Activated naive CD4-positive, alpha-beta T cell treated with anti-CD3 and anti-CD28 coated beads, Interleukin-2, amount 10 ng/mL, durations not matched to agents 7 days and 5 days (primary cell): ENCODE measurements at places on chromosomes 16 and 17.

DNA sequence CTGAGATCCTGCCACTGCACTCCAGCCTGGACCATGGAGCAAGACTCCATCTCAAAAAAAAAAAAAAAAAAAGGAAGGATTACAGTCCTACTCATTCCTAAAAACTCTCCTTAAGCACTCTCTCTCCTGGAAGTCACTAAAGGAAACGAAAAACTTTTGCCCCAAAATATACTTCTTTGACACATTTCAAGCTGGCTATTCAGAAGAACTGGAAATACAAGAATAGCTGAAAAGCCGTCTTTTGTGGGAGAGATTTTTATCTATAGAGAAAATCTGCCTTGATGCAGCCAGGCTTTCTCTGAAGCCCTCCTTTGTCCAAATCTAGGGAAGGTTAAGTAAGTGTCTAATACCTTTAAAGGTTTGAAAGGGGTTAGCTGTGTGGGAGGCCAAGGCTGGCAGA, 16.9 kb upstream of the MARVELD3 start:
- no peak for DNase-seq

- no peak for DNase-seq
These were observed 4.6 kb downstream of the KIFC3 start for GRCh38 chr16:57797526-57798266.

- no peak for DNase-seq
These were observed 99.9 kb downstream of the ASIC2 start for GRCh38 chr17:33192951-33193911.

GRCh38 chr17:21379080-21379711, 3.0 kb downstream of the KCNJ12 start:
- no peak for DNase-seq

GRCh38 chr16:9971907-9972306, 210.3 kb downstream of the GRIN2A start:
- no peak for DNase-seq

- no peak for DNase-seq
These were observed 24.1 kb downstream of the HMOX2 start for GRCh38 chr16:4500272-4500671.

- no peak for DNase-seq
These were observed 522.9 kb downstream of the HS3ST4 start for GRCh38 chr16:26214581-26215174.

DNA sequence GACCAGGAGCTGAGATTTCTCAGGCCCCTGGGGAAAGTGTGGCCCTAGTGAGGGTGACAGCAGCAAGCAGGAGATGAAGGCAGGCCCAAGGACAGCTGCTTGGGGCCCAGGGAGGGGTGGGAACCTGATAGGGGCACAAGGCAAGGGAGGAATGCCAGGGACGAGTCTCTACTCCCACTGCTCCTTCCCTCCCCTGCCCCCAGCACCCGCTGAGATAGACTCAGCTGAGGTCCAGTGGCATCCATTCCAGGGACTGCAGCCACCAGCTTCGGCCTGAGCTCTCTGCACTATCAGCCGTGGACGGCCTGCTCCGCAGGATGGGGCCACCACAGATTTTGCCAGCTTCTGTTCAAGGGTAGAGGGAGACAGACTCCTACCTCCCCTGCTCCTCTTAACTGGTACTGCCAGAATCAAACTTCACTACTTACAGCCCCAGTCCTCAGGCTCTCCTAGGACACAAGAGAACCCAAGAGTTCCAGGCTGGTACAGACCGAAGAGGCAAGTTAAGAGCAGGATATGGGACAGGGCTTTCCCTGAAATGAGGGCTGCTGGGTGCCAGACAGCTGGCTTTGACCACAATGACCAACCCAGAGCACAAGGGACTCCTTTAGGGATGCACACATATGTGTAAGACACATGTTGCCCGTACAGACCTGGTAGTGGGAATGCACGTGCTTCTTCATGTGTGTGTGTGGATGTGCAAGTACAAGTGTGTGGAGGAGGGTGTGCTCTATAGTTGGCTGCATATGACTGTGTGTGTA, 5.5 kb downstream of the CACNB1 start:
- no peak for DNase-seq

GRCh38 chr17:74186498-74186897, 17.0 kb upstream of the RPL38 start:
- no peak for DNase-seq

DNA sequence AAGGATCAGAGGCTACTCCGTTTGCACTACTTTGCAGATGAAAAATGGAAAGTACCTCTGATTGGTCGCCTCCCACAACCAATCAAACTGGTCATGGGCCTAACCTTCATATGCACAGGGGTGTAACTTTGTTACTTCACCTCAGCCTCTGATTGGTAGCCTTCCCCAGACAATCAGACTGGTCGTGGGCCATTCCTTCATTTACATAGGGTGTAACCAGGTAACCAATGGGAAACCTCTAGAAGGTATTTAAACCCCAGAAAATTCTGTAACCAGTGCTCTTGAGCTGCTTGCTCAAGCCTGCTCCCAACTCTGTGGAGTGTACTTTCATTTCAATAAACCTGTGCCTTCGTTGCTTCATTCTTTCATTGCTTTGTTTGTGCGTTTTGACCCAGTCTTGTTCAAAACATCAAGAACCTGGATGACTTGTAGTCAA, 39.2 kb upstream of the USP22 start:
- DNase-seq = no peak

- no peak for DNase-seq
These were observed 19.3 kb downstream of the SHMT1 start for GRCh38 chr17:18344021-18344420.

DNA sequence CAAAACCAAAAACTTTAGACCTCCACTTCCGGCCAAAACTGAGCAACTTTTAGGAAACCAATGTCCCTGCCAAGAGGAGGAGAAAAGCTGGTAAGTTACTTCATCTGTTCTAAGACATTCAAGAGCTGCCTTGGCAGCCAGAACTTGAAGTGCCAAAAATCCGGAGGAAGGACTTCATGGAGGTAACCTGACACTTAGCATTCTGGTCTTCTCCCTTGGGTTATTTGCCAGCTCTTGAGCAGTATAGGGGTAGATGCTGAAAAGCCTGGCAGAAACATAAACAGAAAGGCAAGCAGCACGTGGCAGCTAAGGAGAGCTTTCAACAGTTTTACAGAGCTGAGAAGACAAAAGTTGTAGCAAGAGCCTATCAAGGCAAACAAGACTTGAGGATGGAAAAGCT, 53.2 kb downstream of the CDYL2 start:
- DNase-seq = no peak

GRCh38 chr17:56639517-56639916, 46.0 kb downstream of the NOG start:
- no peak for DNase-seq

GRCh38 chr17:56960596-56961538, at the start of gene COIL:
TSS of gene COIL (minus strand) at chr17:56961050. CDS start at chr17:56961019, 31 bp downstream.
- peak; percentile 96 for DNase-seq

DNA sequence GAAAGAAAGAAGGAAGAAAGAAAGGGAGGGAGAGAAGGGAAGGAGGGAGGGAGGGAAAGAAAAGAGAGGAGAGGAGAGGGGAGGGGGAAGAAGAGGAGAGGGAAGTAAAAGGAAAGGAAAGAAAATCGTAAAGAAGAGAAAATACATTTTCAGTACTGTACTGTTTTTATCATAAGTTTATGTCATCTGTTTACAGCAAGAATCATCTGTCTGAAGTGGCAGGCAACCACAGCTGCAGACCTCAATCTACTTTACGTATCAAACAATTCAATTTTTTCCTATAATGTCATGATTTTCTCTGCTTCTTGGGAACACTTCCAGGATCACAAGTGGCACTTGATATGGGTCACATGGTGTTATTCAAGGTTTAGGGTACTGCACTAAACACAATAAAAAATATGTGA, 58.3 kb downstream of the USP32 start:
- DNase-seq = no peak

DNA sequence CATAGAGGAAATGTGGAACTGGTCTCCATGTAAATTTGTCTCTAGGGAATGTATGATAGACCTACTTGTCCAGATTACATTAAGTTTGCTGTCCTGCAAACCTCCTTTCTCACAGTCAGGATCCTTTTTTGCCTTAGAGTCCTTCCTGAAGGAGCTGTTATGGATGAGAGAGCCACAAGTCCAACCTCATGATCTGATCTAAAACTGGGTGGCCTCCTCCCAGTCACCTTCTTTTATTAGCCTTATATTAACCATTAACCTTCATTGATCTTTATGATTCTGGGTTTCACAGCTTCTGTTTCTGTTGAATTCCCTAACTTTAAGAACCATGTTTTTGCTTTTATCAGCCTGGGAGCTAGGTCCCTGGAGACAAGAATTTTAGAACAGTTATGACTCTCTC, 64.1 kb downstream of the NEUROD2 start:
- DNase-seq = no peak

GRCh38 chr17:81666092-81666341, 388 bp downstream of the OXLD1 start:
- no peak for DNase-seq

DNA sequence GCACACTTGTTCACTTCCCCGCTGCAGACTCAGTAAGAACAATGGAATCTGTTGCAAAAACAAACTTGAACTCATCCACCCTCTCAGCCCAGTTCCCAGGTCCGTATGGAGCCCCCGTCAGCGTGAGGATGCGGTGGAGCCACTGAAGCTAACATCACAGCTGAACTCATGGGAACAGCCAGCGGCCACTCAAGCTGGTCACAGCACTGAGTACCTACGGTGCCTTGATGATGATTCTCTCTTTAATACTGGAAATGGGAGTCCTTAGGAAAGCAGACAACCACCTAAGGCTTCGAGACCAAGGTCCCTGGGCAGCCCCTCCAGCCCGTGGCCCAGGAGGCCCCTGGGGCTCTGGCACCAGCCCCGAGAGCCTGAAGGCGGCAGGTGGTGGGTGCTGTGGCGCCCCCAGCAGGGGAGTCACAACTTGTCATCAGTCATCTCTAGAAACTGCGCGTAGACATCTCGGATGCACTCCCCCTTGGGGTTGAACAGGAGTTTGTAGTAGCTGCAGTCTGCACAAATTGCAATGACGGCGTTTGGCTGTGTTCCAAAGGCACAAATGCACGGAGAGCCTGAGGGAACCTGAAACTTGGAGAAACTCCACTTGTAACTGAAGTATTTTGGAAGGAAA, 31.0 kb upstream of the RHOT1 start:
- DNase-seq = peak; percentile 67

- DNase-seq = no peak
These were observed 46.4 kb upstream of the SDK2 start for GRCh38 chr17:73690676-73691075.

- no peak for DNase-seq
These were observed 24.4 kb downstream of the ATP6V0D1 start for GRCh38 chr16:67456391-67457081.

GRCh38 chr17:67992548-67993152, 3.6 kb downstream of the C17orf58 start:
- no peak for DNase-seq

DNA sequence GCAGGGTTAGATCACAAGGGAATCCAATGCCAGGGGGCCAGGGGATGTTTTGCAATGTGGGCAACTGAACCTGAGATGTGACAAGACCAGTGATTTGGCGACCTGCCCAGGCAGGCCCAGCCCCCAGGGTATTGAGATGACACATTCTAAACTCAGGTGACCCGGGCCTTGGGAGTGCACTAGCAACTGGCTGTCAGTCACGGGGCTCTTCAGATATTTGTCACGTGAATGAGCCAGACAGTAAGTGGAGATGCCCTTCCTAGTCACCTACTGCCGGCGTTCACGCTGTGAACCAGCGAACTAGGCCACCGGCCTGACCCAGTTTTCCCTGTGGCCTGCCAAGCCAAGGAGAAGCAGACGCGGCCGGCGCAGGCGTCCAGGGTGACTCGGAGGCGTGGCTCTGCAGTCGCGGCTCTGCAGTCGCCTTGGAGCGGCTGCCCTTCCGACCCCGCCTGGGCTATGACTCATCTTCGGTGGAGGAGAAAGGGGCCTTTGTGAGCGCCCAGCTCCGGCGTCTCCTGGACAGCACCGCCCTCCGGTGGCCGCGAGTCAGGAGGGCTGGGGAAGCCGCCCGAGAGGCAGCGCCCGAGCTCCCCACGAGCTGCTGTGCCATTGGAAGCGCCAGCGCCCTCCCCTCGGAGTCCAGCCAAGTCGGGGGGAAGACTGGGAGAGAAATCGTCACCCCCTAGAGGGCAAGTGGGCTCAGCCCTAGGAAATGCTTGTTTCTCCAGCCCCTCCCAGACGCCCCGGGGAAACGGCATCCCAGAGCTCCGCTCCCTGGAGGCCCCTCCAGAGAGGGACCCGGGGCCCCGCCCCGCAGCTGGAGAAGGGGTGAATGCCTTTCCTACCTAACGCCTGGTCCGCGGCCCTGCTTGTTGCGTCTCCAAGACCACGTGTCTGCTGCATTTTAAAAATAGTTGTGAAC, 38.8 kb downstream of the WSB1 start:
- peak; percentile 92 for DNase-seq

DNA sequence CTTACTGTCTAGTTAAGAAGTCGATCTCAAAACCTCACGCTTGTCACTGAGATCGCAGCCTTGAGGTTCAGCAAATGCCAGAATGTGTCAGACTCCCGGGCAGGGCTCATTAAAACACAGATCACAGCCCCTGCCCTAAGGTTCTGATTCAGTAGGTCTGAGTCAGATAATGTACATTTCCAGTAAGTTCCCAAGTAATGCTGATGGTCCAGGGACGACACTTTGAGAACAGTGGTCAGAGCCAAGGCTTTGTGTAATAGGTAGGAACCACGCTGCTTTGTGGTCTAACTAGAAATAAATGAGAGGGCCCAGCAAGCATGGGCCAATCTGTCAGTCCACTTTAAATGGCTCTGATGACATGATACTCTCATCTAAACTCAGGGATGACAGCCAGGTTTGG, 228.6 kb downstream of the ZFHX3 start:
- no peak for DNase-seq

DNA sequence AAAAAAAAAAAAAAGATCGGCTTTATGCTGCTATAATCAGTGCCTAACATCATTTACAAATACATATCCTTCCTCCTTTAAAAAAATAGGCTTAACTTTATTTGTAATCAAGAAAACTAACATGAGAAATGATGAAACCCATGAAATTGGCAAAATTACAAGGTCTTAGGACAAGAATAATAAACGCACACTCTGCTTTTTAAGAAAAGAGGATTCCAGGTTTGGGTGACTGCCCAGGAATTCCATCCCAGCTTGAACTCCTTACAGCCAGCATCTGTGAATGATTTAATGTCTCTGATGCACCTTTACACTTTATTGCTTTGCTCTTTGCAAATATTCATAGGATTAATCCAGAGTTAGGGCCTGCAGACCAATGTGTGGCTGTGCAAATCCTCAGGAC, 196.0 kb downstream of the CBLN1 start:
- no peak for DNase-seq

DNA sequence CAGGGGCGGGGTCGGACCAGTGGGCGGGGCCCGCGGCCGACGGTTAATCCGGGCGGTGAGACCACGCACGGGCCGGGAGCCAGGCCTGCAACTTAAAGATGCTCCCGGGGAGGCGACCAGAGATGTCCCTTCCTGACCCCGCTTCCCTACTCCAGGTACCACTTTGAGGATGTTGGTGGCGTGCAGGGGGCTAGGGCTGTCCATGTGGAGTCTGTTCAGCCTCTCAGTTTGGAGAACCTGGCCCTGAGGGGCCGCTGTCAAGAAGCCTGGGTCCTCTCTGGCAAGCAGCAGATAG, 580 bp downstream of the RANGRF start:
- peak; percentile 80 for DNase-seq

- no peak for DNase-seq
These were observed 1100.6 kb upstream of the RBFOX1 start for GRCh38 chr16:6232056-6232455.
